ENCODE measurements at places on chromosomes 5 and 9. TPM values are rescaled to one million over a fixed set of nuclear protein-coding genes. Genes with fewer than 3 reads are reported as not detected.
A peak's percentile ranks its signal among the peaks of the same experiment; 100 is the strongest.

The MYOT gene
- total RNA-seq: not detected

The SLC36A3 gene
- total RNA-seq: not detected

The RORB gene
- total RNA-seq: not detected

The ALG2 gene
- total RNA-seq: 49.4 TPM

DNA sequence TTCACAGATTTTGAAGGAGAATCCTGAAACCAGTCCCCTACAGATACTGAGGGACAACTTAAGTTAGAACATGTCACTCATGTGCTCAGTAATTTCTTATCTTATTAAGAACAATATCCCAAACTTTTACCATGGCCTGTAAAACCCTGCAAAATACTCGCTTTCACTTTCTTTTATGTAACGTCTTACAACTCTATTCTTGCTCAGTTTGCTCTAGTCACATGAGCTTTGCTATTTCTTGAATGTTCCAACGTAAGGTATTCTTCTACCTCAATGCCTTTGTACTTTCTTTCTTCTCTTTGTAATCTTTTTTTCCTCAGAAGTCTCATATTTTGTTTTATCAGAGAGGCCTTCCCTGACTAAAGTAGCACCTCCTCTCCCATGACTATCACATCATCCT, 14.1 kb downstream of the TMEM38B start:
- no peak for DNase-seq

DNA sequence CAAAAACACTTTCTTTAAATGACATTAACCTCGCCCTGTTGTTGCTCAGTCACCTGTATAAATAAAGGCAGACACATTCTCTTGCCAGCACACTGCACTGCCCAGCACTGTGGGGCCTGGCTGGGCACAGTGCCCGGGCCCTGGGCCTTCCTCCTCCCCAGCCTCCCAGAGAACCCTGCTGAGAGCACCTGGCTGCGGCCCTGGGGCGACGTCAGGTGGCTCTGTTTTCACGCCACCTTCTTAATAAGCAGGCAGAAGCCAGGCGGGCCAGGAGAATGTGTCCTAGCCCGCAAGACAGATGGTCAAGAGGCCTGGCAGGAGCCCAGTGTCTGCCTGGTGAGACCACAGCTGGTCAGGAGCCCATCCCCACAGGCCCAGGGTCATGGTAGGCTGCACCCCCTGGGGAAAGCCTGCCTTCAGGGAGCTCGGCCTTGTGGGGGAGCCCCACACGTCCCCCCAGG, 8.2 kb upstream of the AGPAT2 start:
- no peak for DNase-seq

GRCh38 chr9:114696814-114697544, 15.0 kb upstream of the TEX48 start:
- peak; percentile 84 for DNase-seq

DNA sequence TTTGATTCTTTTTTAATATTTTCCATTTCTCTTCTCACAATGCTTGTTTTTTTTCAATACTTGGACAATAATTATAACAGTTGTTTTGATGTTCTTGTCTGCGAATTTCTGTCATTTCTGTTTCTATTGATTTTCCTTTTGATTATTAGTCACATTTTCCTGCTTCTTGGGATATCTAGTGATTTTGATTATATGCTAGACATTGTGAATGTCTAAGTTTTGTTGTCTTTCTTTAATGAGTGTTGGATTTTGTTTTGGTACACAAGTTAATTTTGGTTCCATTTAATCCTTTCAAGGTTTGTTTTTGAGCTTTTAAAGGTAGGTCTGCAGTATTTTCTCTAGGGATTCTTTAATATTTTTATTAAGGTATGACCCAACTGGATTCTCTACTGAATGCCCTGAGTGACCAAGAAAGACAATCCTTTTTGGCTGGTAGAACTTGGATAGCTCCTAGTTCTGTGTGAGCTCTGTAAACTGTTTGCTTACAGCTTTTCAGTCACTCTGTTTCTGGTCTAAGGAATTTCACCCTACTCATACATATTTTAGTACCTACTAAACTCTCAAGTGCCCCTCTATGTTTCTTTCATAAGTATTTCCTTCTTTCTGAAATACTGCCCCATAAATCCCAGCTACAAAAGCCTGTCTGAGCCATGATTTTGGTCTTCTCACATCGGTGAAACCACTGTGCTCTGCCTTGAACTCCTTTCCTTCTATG, 12.5 kb upstream of the PDE8B start:
- no peak for DNase-seq

- DNase-seq: no peak
Observed at GRCh38 chr9:20804489-20805250, 120.6 kb downstream of the FOCAD start.

- no peak for DNase-seq
Observed at GRCh38 chr9:86454701-86455615, 100.7 kb upstream of the TUT7 start.

DNA sequence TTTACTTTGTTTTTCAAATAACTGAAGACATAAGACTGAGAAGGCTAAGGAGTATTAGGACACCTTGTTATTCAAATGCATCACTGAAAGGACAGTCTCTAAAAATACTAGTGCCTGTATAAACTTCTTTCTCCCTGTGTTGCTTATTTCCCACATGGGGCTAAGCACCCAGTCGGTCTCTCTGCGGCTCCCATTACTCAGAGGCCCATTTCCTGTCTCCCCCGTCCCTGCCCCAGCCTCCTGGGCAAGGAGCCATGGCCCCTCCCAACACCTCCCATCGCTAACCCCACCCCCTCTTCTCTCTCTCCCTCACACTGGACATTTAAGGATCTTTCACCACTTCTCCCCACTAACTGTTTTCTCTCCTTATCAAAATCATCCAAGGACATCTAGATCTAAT, 81.9 kb downstream of the EBF1 start:
- peak; percentile 81 for DNase-seq

- DNase-seq: peak; percentile 40
Observed at GRCh38 chr5:149838881-149839739, 105.5 kb downstream of the PDE6A start.
